ENCODE measurements at places on chromosomes 3 and 15.

GRCh38 chr3:178707311-178708031 lies 171.2 kb downstream of the KCNMB2 start:
- no peak for DNase-seq

- no peak for DNase-seq
Measured at GRCh38 chr3:191361456-191361855, 31.1 kb upstream of the UTS2B start.

- DNase-seq, result no peak
Measured at GRCh38 chr3:134287512-134287911, 36.9 kb upstream of the RYK start.

GRCh38 chr3:177461765-177462164 lies 264.5 kb upstream of the TBL1XR1 start:
- no peak for DNase-seq

DNA sequence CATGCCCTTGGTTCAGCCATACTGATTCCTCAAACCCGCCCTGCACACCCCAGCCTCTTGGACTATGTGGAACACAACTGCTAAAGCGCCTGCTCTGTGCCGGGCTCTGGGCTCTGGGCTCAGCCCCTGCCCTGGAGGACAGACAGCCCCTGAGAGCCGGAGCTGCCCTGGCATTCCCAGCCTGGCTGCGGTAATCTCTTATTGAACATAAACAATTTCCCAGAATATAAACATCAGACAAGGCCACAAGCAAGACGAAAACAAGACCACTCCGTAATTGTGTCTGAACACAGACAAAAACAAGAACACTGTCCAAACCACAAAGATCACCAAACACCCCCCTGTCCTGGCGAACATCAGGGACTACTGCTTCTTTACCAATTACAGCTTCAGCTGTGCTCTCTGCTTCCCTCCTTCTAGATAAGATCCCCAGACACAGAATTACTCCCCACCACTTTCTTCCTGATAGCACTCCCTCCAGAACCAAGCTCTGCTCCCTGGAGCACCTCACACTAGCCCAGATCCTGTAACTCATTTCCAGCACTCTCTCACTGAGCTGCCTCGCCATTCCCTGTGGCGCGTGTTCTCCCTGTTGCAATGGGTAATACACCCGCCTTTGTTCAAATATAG lies 57.1 kb upstream of the TLE3 start:
- no peak for DNase-seq

- no peak for DNase-seq
Measured at GRCh38 chr15:69994429-69995205, 103.1 kb downstream of the TLE3 start.

DNA sequence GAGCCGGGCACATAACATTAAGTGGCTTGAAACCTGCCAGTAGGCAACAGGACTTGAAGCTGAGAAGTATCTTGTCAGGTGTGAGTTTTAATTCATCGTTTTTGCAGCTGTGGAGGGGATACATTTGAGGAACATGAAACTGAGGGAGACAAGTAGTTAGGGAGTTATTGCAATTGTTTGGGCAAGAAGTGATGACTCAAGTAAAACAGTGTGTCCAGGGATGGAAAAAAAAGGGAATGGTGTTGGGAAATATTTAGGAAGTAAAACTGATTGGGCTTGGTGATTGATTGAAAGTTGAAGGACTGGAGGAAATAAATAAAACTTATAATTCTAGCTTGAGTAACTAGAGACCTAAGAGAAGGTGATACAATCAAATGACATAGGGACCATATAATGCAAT lies 85.5 kb downstream of the NCEH1 start:
- DNase-seq, result no peak

DNA sequence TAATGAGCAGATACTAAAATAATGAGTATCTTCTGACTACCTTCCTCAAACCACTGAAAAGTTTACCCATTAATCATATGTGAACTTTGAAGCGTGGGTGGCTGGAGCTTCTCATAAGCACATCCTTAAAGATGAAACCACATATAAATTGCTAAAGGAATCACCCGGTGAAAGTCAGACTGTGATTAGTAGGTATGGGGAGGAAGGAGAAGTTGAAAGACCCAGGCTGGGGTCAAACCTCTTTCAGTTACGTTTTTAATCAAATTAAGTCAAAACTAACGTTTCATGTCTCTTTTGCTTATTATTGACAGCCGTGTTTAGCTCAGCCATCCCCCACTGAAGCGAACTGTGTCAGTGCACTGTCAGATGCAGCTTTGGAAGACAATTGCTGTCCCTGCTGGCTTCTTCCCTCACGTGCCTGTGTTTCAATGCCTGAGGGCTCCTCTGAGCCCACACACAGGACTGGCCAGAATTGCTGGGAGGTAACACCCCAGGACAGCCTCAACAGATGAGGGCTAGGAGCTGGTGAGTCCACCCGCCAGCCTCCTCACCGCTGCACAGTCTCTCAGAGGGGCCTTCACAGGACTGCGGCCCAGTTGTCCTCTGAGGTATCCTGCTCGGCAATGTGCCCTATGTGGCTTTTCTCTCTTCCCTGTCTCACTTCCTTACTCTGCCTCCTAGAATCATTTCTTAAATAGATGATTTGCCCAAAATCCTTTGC lies 29.3 kb upstream of the SH3BP5 start:
- no peak for DNase-seq

GRCh38 chr3:13041113-13041776 lies 32.0 kb downstream of the IQSEC1 start:
- DNase-seq, result peak; percentile 14

DNA sequence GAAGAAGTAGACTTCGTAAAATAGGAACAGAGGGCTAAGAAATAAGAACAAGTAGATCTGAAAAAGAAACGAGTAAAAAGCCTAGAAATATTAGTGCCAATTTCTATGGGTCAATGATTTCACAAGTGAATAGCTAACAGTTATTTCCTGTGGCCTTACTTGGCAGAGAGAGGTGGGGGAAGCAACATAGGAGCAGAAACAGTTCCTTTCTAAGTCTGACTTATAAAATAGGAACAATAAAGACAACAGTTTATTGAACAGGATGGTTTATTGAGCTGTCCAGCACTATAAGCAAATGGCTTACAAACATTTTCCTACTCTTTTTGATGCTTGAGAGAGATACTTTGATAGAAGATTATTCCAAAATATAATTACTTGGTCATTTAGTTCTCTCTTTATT lies 37.9 kb downstream of the AGTR1 start:
- DNase-seq, result no peak

GRCh38 chr15:48040166-48040817 lies 80.5 kb upstream of the SLC24A5 start:
- DNase-seq, result no peak

GRCh38 chr3:45553469-45553974 lies 41.0 kb upstream of the LIMD1 start:
- no peak for DNase-seq

DNA sequence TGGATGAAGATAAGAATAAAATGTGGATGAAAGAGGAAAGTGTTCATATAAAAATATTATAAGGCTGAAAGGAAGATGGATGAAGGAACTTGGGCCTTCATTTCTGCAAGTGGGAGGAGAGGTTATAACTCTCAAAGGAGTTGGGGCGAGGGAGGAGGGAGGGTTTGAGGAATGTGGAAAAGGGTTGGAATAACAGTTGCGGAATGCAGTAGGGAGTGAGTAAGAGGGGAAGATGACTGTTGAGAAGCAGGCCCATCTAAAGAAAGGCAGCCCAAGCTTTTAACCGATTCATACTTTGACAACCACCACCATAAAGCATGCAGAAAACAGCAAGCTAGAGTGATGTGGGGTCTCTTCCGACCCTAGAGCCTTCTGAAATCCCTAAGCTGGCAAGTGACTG lies 8.3 kb upstream of the TM4SF4 start:
- no peak for DNase-seq

DNA sequence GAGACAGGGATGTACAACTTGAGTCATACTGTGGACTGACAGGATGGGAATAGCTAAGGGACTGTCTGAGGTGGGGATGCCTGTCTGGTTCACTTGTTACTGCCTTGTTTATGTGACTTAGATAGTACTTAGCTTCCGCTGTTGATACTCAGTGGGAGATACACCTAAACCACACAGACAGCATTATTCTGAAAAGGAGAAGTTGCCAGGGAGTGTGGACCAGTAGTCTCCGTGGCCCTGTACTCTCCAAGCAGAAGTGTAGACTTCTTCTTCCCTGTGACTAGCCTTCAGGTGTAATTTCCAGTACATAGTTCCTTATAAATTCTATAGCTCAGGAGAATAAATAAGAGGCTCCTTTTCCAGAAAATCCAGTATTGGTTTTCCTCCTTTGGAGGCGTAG lies 5.1 kb downstream of the HIGD2B start:
- DNase-seq, result no peak

DNA sequence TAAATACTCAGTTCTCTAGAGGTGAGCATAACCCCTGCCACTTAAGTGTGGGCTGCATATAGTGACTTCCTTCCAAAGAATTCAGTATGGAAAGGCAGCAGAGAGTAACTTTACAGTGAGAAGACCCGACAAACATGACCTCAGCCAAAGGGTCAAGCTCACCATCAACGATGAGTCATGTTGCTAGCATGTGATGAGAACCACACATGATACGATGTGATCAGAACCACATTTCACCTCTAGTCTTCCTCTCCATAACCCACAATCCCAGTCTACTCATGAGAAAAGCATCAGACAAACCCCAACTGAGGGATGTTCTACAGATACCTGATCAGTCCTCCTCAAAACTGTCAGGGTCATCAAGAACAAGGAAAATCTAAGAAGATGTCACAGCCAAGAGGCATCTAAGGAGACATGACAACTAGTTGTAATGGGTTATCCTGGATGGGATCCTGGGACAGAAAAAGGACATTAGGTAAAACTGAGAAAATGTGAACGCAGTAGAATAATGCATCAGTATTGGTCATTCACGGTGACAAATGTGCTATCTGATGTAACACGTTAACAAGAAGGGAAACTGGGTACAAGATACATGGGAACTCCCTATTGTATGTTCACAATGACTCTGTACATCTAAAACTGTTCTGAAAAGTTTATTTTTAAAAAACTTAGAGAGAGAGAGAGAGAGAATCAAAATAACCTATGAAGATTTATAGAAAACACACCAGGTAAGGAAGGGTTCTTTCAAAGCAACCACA lies 28.3 kb downstream of the SEC61A1 start:
- DNase-seq, result peak; percentile 35

- no peak for DNase-seq
Measured at GRCh38 chr15:32674681-32675080, 33.2 kb downstream of the SCG5 start.

DNA sequence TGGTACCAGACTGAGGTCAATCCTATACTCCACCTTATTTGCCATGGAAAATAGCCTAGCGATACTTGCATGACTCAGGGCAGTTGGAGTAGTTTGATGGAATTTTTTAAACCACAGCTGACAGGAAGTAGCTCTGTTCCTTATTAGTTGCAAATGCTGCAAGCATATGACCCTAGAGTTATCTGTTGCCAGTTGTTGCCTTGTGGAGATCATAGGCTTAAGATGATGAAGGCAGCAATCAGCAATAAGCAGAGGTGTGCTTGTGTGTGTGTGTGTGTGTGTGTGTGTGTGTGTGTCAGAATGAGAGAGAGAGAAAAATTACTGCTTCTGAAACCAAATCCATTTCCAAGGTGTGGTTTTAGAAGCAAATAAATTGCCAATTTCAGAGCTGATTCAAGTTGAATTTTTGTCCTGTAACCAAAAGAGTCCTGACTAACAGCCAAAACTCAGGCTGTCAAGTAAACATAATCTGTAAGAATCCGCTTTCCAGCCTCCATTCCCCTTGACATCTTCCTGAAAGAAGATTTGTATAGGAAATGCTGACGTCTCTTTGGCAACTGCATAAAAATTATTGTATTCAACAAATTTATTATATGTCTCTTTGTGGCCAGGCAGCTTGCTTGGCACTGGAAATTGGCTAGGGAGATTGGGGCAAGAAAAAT lies 141.2 kb downstream of the SERPINI1 start:
- no peak for DNase-seq

DNA sequence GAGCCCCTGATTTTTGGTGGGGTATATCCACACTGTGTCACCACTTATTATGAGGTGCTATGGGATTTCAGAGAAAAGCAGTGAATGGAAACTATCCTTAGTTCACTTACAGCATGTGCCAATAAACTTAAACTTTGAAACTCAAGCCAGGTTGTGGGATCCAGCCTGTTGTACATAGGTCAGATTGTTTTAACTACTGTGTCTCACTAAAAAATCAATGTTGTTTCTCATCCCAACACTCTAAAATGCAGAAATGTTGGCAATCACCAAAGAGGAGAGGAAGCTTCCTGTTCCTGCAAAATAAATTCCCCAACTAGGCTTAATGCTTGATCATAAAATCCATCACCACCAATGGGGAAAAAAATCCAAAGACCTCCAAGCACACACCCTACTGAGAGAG lies 173.7 kb upstream of the ONECUT1 start:
- no peak for DNase-seq

DNA sequence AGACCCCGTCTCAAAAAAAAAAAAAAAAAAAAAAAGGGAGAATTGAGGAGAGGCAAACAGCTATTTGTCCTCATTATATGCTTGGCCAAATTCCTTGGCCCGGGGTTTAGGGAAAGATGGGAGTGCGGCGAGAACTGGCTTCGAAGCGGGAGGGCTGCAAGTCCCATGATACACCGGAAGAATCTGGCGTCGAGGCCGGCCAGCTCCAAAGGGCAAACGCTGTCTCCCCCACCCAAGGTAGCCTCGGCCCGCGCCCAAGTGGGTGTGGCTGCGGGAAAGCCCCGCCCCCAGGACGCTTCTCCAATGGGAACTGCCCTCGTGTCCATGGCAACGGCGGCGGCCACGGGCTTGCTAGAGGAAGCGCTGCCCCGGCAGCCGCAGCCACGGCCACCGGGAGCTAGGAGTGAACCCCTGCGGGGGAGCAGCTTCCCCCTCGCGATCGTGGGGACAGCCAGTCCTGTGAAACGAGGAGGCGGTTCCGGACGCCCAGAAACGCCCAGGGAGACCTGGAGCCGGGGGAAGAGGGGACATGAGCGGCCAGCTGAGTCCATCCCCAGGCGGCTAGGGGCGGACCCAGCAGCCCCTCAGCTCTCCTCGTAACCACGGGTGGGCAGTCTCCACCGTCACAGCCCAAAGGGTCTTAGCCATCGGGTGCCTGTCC lies at the start of gene TTLL13:
TSS of gene TTLL13 (plus strand) at position 354 of the 661 bp plus-strand sequence. CDS start 1,075 bp downstream, outside the sequence.
- peak; percentile 84 for DNase-seq

DNA sequence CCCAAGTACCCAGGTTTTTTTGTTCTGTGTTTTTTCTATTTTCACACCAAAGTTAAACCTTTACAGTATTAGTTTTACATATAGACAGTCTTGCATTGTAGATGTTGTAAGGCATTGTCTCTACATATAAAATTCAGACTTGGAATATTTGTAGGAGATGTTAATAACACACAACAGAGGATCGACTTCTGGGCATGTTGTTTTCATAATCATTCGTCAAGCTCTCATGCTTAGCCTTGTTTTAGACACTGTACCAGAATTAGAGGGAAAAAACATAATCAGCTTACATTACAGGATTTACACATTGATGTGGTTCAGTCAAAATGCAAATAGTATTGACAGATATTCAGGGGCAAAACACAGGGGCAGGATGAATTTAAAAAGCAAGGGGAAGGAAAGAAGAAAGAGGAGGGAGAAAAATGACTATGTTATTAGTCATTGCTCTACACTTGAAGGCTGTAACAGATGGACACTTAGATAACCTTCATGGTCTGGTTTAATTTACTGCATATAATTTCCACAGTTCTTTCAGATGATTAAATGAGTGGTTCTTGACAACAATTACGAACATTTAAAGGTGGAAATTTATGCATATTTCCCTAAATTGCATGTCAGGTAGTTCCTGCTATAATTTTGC lies 7.5 kb downstream of the CMSS1 start:
- DNase-seq, result peak; percentile 64
